Suppressor macrophage treated with lipopolysaccharide for 4 hours (primary cell): ENCODE measurements at places on chromosomes 6 and 20.

DNA sequence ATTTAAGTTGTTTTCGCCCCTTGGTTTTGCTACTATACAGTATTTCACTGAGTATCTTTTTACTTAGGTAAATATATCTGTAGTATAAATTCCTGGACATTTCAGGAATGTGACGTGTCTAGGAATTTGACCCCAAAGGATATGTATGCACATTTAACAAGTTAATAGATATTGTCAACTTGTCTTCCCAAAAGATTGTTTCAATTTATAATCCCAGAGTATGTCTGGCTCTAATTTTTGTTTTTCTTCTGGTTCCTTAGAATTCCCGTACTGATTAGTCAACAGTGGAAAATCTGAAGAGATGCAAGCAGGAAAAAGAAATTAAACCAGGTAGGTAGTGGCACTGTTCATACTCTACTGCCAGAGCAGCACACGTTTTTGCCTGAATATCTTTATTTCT, 7.2 kb downstream of the PKIG start:
- no peak for DNase-seq

DNA sequence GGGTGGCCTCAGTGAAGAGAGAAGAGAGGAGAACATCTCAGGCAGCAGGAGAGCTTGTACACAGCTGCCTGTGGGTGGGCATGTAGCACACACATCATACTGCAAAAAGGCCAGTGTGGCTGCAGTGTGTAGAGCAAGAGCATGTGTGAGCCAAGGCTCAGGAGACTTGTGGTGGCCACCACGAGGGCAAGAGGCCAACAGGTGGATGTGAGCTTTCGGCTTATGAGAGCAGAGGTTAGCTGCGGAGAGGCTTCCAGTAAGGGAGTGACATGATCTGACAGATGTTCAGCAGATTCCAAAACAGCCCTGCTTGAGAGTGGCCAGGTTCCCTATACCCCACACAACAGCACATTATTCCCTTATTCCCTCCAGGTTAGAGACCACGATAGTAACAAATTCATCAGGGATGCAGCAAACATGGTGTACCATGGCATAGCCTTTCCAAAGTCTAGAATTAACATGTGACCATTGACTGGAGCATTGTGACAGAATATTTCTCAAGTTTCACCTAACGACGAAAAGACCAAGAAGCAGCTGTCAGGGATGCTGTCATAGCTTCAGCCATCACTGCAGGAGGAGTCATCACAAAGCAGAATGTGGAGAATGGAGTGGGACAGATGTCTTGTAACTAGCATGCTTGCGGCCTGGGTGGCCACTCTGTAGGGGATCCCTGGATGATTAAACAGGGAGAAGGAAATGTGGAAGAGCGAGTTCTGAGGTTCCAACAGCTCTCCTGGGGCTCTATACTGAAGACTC, 23.1 kb downstream of the HM13 start:
- peak; percentile 38 for DNase-seq

- no peak for DNase-seq
Measured at GRCh38 chr6:9504191-9504590, 910.7 kb downstream of the TFAP2A start.

DNA sequence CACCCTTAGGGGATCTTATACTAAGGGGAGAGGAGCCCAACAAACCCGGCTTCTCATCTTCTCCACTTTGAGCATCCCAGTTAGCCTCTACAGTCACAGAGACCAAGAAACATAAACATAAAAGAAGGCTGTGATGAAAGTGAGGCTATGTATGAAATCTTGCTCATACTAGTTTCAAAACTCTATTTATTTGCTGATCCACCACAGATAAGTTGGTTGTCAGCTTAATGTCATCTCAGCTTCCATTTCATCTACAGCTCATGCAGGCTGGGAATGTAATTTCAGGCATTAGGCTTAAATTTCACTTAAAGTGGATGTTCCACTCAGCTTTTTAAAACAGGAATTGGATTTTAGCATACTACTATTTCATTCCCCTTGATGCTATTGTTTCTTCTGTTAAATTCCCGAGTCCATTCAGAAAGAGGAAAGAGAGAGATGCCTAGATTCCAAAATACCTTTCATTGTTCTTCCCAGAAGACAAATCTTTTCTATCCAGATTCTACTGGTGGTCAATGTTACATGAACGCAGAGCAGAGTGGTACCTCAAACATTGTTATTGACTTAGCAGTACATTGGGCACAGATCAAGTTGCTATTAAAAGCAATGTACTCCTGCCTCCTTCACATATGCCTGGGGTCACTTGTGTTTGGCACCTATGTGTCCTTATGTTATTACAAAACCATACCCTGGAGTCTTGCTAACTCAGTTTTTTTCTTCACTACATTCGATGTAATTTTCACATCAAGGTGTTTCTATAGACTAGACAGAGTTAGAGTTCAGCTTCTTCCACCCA, 149.0 kb downstream of the HACE1 start:
- DNase-seq = no peak

GRCh38 chr20:50317609-50318008, 127.0 kb downstream of the CEBPB start:
- DNase-seq = peak; percentile 37
